PC-9 (cell line): ENCODE measurements at places on chromosomes 5 and 9.
A peak's percentile ranks its signal among the peaks of the same experiment; 100 is the strongest.

DNA sequence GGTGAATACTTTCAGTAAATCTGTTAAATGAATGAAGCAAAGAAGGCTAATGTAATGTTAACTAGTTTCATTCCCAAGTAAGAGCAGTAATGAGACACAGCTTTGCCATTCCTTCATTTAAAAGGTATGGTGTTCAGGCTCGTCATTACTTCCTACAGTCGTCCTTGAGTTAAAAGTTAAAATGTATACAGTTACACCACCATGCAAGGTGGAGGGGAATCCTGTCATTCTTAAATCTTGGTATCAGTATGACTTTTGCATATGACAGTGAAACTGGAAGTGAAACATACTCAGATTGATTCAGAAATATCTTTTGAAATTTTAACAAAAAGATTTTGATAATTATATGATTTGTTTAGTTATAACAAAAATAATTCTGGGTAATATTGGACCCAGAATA, 25.9 kb downstream of the MTRR start:
- DNase-seq = no peak

GRCh38 chr5:79640571-79641055, 28.4 kb downstream of the TENT2 start:
- DNase-seq = no peak

GRCh38 chr5:158203261-158203660, 344.3 kb upstream of the CLINT1 start:
- no peak for DNase-seq

- no peak for DNase-seq
Observed at GRCh38 chr5:109704282-109704952, 14.7 kb downstream of the MAN2A1 start.

- no peak for DNase-seq
Observed at GRCh38 chr9:88258024-88258423, 119.7 kb upstream of the SPATA31C2 start.

DNA sequence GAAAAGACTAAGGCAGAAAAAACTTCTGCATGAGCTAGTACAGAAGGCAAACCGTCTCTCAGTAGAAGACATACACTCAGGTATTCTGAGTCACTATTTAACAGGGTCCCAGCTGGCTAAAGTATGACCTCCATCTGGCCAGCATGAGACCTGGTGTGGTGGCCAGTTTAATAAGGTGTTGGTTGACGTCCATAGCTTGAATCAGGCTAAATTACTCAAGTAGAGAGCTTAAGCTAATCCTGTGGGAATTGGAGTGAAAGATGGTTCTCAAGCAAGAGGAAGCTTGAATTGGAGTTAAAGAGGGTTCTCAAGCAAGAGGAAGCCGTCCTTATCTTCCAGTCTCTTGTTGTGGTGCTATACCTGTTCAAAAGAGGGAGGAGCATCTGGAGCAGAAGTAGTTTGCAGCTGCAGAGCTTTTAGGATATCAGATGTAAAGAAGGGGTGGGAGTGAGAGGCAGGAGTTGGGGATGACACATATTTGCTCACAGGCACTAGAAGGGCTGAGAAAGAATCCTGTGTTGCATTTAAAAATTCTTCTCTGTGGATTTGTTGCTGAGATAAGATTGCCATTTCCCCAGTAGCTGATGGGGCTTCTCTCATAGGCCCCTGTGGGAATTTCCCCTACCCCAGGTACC, 136.1 kb upstream of the RUSC2 start:
- DNase-seq = no peak

DNA sequence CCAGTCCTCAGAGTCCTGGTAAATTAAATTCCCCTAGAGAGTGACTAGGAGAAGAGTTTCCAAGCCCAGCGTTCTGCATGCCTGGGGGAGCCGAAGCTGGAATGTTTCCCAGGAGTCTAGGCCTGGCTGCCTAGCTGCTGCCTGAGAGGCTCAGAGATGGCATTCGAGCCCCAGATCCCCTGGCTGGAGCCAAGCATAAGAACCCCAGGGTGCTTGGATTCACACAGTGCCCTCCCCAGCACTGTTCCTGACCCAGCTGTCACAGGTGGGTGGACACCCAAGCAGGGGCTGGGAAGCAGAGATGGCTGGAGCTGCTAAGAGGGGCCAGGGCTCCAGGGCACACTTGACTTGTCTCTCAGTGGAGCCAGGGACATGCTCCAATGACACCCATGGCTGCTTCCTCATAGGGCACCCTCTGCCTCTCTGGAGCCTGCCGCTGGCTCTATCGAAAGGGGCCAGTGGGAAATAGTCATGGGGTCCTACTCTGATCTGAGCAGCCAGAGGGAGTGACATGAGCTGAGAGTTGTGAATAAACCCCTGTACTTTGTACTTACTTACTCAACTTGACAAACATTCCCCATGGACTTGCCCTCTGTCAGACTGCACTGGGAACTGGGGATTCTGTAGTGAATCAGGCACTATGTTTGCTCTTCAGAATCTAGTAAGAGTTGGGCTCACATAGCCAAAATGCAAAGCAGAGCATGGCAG, 62.6 kb upstream of the XPA start:
- DNase-seq = no peak

GRCh38 chr5:151664694-151665585, 21.8 kb downstream of the SPARC start:
- DNase-seq = no peak

DNA sequence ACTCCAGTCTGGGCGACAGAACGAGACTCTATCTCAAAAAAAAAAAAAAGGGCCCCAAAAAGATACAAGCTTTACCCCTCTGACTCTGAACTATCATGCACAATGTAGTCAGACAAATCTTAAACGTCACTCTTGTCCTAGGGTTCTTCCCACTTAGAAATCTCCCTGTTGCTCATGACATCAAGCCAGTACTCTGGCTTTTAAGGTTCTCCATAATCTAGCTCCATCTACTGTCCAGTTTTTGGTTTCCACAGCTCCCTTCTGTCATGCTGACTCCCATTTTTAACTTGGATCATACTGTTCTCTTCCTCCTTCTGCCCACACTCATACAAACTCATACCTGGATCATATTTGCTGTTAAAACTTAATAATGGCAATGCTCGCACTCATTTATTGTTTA, 156.7 kb upstream of the TLX3 start:
- DNase-seq = no peak

- DNase-seq = no peak
Observed at GRCh38 chr5:98454407-98454806, 319.1 kb upstream of the RGMB start.

DNA sequence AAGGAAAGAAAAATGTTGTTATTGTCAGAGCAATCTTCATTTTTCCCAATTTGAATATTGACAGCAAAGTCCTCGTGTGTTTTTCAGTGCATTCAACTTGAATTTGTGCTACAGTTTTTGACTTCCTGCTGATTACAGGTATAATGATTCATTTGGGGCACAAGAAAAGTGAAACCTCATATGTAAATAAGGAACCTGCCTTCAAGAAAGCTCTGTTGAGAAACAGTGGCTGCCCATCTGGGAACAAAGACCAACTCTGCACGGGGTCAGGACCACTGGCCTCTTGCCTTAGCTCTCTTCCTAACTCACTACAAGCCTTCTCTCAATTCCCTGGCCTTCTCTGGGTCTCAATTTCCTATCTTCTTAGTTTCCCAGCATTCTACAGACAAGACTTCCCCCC, 21.0 kb downstream of the TIMD4 start:
- no peak for DNase-seq

GRCh38 chr5:108649646-108650045, 98.1 kb upstream of the FER start:
- DNase-seq = no peak

DNA sequence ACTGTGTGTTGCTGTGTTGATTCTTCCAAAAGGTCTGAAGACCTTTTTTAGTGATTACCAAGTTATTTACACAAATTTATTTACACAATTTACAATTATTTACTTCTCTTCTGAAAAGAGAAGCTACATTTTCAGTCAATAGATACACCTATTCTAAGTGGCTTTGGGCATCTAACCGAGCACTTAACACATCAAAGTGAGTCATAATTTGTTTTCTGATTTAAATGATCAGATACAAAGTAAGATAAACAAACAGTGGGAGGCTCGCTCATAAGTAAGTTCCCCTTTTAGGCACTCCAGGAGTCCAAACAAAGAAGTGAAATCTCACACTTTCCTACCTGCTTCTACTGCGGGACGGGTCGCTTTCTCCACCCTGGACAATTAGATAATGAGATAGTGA, 90.2 kb downstream of the APBA1 start:
- no peak for DNase-seq

DNA sequence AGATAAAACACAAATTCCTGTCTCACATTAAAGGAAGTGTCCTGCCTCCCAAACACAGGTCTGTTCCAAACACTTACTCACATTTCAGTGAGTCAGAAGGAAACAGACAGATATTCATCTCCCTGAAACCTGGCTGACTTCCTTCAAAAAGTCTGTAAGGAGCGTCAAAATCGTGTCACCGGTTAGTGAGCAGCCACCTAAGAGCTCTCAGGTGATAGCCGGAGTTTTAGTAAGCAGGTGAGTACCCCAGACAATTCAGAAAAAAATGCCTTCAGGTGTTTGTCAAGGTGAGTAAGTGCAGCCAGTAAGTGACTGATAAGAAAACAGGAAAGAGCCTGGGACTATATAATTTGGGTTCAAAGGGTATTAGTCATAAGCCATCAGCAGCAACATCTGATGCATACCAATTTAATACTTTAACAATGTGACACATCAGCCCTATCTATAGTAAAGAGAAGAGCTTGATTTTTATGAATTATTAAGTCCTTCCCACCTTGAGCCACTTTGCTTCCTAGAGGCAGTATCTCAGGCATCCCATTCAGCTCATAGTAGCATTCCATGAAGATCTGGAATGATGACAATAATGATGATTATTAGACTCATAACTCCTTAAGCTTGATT, 1.3 kb upstream of the ITGA2 start:
- DNase-seq = peak; percentile 72

DNA sequence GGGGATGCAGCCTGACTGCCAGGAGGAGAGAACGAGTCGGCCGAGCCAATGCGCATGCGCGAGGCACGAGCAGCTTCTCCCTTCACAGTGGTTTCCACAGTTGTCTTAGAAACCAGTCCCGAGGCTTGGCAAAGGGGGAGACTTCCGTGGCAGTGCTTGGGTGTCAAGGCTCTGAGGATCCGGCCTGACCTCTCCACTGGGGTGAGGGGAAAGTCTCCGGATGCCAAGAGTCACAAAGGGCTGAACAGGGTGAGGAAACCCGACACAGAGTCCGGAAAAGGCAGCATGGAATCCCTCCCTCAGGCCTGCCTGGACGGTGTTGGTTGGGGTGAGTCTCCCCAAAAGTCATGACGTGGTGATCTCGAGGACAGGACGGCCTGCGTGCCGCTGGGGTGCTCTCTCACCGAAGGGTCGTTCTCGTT, 475.5 kb downstream of the SPATA31A7 start:
- no peak for DNase-seq

- DNase-seq = peak; percentile 76
Observed at GRCh38 chr9:130539420-130540223, 39.8 kb upstream of the FUBP3 start.

DNA sequence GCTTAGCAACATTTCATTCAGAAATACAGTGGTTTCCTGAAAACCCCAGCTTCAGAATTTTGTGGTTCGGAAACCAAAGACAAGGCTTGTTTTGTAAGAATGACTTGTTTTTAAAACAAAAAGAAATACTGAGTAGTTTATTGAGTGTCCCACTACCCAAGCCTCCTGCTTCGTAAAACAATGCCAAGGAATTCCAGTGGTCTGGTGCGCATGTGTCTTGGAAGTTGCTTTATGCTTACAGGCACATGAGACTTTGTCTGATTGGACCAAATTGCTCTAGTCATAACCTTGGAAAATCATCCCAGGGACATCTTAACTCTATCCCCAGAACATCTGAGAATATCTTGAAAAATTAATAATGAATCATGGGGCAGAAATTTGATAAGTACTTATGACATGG, 77.1 kb upstream of the FST start:
- DNase-seq = no peak

- DNase-seq = no peak
Observed at GRCh38 chr9:21611891-21612290, 129.8 kb upstream of the IFNE start.

GRCh38 chr5:112649882-112650281, 87.8 kb upstream of the APC start:
- DNase-seq = peak; percentile 80

DNA sequence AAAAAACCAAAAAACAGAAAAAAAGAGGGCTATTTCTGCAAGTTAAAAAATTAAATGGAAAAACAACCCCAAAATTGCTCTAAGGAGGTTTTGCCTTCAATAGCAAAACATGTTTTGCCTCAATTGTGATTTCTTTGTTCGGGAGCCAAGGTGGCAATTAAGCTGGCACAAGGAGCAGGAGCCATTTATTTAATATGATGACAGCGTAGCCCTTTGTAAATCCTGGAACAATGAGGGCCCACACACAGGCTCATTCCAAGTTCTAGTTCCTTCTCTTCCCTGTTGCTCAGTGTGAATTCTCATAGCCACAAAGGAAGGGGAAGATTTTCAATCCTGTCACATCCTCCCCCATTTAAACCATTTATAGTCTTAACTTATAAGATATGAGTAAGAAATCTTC, 353.2 kb downstream of the PDE4D start:
- no peak for DNase-seq

DNA sequence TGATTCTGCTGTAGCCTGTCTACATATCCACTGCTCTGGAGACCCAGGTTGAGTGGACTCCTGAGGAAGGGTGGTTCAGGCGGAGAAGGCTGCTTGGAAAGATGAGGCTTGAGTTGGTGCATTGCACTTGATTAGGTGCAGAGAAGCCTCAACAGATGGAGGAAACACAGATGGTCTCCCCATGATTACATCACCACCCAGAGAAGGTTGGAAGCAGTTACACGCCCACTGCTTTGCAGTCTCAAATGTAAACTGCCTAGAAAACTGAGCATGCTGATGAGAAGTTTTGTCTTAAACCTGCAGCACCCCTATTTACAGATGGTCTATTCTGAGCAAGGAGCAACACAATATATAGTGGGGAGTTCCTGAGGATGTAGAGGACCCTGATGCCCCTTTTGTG, 266.6 kb downstream of the PIK3R1 start:
- DNase-seq = no peak

- no peak for DNase-seq
Observed at GRCh38 chr5:31023105-31023504, 170.4 kb upstream of the CDH6 start.

- no peak for DNase-seq
Observed at GRCh38 chr9:136412962-136413361, 2.5 kb downstream of the PMPCA start.

DNA sequence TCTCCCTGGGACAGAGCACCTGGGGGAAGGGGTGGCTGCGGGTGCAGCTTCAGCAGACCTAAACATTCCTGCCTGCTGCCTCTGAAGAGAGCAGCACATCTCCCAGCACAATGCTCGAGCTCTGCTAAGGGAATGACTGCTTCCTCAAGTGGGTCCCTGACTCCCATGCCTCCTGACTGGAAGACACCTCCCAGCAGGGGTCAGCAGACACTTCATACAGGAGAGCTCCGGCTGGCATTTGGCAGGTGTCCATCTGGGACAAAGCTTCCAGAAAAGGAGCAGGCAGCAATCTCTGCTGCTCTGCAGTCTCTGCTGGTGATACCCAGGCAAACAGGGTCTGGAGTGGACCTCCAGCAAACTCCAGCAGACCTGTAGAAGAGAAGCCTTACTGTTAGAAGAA, 77.2 kb downstream of the SLCO6A1 start:
- peak; percentile 39 for DNase-seq
